ENCODE measurements at places on chromosomes 1 and 21.

- no peak for DNase-seq
These were observed 19.6 kb downstream of the SIPA1L2 start for GRCh38 chr1:232610192-232610901.

GRCh38 chr1:28811766-28812668 lies at the start of gene OPRD1:
Gene OPRD1, plus strand, starts transcription at chr1:28812170. Its CDS starts 214 bp downstream, at chr1:28812384.
- no peak for DNase-seq

- DNase-seq: peak; percentile 93
These were observed at the start of gene RUNX3 for GRCh38 chr1:24930260-24931145. Gene RUNX3, minus strand, starts transcription at chr1:24930276. Its CDS starts 408 bp downstream, at chr1:24929868.

- DNase-seq: peak; percentile 72
These were observed 53.1 kb upstream of the LBR start for GRCh38 chr1:225480825-225481434.

DNA sequence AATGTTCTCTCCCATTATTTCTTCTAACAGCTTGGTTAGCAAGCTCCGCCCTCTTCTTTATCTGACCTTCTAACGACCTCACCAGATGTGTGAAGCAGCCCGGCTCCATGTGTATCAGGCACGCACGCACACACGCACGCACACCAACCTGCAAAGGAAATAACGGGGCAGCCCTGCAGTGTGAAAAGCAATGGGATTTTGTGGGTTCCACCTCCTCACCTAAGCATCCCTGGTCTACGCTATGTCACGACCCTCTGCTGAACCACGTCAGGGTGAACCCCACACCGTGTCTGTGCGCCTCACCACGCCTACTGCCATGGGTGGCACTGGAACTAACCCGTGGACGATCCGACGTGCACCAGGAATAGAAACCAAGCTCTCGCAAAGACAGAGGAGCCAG lies 10.4 kb downstream of the SSU72 start:
- no peak for DNase-seq

DNA sequence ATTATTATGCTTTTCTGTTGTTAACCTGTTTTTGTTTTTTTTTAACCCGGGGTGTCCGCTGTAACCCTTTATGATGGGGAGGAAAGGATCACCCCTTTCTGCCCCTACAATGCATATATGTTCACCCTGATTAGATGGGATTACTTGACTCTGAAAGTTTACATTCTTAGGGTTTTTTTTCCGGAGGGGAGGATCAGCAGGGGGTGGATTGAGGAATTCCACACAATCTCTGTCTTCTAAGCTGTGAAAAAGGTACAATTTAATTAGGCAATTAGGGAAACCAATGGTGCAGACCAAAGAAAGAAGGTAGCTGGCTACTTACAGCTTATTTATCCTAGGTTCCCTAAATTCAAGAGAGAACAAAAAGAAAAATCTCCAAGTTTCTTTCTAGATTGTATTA lies 58.3 kb downstream of the EDEM3 start:
- DNase-seq: no peak

DNA sequence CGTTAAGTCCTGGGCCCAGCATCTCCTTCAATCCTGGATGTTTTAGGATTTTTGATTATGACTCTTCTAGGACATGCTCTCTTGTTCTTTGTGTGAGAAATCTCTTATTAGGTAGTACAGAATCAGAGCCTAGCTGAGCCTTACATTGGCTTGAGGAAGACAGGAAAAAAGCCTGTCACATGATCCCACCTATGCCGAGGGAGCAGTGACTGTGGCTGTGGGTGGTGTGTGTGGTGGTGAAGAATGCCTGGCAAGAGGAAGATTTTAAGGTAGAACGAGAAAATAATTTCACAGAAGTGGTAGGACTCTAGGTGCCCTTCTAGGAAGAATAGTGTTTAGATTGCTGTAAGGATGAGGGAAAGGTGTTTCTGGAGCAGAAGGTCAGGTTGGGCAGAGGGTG lies 449.5 kb upstream of the PROX1 start:
- no peak for DNase-seq

GRCh38 chr1:207026104-207026534 lies 6.4 kb downstream of the C1orf116 start:
- no peak for DNase-seq
